NCI-H1694 (cell line): ENCODE measurements at places on chromosomes 11 and 22.
A peak's percentile ranks its signal among the peaks of the same experiment; 100 is the strongest.

DNA sequence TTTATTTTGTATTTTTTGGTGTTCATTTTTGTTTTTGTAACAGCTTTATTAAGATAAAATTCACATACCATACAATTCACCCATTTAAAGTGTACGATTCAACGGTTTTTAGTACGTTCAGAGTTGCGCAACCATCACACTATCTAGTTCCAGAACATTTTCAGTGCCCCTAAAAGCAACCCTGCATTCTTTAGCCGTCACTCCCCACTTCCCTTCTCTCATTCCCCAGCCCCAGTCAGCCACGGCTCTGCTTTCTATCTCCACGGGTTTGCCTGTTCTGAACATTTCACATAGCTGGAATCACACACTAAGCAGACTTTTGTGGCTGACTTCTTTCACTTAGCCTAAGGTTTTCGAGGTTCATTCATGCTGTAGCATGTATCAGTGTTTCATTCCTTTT is 9.6 kb upstream of the KCNQ1OT1 start:
- DNase-seq = no peak

GRCh38 chr11:126607776-126608541 is 252.5 kb downstream of the ST3GAL4 start:
- peak; percentile 26 for DNase-seq

DNA sequence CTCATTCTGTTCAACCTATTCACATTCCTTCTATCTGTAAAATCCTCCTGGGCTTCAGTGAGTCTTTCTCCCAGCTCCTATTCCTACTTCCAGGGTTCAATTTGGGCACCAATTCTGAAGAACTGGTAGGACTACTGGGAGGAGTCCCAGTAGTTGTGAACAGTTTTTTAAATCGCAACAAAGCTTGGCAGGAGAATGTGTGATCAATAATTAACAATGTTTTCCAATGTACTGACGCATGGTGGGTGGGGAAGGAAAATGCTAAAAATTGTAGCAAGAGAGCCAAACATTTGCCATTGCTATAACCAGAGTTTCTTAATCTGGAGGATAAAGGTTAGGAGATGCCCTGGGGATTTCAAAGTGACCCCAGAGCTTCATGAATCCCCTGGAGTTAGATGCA is 27.3 kb upstream of the PRSS23 start:
- no peak for DNase-seq

DNA sequence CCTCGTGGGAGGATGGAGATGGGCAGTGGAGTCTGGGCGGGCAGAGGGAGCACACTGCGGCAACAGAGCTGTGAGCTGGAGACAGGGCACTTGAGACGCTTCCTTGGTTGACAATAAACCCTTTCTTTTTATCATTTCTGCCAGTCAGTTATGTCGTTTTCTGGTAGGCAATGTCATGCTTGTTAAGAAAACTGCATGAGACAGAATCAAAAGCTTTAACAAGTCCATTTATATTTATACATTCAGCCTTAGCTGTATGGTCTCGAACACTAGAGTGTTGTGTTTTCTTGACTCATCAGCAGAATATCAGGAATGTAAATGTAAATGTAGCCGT is 31.9 kb downstream of the PPFIA1 start:
- DNase-seq = no peak
